Stimulated activated CD4-positive, alpha-beta T cell treated with anti-CD3 and anti-CD28 coated beads, Interleukin-1b, Interleukin-23, amount 100 ng/mL, for 1 hour (primary cell): ENCODE measurements at places on chromosomes 2 and 18.

DNA sequence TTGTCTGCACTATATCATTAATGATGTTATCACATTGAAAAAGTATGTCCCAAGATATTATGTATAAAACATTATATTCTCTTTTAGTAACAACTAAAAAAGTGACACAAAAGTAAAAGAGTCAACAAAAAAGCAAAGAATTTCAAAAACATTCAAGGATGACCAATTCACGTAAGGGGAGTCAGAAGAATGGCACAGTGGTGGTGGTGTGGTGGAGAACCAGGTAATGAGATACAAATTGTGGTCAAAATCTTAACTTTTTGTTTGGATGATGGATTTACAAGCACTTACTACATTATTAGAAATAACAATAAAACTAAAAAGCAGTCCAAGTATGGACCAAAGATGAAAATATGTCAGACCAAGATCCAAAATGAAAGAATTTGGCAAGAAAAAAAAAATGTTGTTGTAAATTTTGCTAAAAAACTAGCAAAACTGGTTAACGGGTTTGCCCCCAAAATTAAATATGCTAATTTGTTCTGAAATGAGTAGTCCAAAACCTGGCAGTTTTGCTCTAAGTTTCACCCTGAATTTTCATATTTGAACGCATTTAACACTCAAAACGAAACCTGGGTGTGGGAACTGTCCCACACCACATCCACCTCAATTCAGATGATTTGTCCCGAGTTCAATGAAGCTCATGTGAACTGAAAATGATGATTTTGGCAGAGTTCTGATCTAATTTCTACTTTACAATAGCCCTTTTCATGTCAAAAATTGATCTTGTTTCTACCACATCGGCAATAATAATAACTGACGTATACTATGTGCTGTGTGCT is 135.8 kb downstream of the IKZF2 start:
- no peak for DNase-seq

DNA sequence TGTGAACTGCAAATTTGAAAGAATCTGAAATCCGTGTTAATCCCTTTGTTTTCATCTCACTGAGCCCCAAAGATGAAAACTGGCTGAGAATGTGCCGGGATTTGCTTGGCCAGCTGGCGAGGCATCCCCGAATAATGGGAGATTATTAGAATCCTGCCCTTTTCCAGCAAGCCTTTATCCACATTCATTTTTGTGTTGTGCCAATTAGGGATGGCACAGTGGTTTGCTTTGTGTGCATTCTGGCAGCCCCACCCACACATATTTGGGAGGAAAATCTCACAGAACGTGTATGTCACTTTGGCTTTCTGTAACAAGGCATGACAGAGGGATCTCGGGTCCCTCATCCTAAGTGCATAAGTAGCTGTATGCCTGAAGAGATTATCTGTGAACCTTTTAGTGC is 405.8 kb upstream of the FAM98A start:
- no peak for DNase-seq

GRCh38 chr18:23859466-23860336 is 154.9 kb upstream of the TTC39C start:
- no peak for DNase-seq

DNA sequence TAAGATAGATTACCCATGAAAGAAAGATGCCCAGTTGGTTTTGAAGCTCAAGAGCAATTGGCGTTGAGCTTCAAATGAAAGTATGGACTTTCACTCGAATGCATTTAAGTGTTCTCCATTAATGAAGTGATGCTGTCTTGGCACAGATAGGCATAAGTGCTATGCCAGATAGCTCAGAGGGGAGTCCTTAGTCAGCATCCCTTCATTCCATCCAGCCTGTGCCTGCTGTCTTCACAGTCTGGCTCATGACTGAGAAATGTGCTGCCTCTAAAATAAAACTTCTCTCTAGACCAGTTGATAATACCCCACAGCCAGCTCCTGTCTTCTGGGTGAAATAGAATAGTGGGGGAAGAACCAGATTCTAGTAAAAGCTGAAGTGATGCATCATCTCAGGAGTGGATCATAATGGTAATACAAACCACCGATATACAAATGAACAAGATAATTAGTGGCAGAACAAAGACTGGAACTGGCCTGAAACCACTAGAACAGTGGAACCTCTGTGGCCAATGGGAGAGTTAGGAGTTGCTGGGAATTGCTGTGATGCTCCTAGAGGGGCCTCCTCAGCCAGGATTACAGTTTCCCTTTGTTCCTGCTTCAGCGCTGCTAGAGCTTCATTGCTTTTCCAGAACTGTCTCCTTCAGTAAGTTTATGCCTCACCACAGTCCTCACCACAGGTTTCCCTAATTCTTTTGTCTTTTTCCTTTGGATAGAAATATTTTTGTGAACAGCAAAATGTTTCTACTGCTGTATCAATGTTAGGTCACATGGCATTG is 359.3 kb downstream of the KIAA1328 start:
- DNase-seq, result no peak

- no peak for DNase-seq
Measured at GRCh38 chr2:224724331-224724730, 8.2 kb upstream of the CCDC195 start.
